ENCODE measurements at places on chromosomes 1 and 21.

DNA sequence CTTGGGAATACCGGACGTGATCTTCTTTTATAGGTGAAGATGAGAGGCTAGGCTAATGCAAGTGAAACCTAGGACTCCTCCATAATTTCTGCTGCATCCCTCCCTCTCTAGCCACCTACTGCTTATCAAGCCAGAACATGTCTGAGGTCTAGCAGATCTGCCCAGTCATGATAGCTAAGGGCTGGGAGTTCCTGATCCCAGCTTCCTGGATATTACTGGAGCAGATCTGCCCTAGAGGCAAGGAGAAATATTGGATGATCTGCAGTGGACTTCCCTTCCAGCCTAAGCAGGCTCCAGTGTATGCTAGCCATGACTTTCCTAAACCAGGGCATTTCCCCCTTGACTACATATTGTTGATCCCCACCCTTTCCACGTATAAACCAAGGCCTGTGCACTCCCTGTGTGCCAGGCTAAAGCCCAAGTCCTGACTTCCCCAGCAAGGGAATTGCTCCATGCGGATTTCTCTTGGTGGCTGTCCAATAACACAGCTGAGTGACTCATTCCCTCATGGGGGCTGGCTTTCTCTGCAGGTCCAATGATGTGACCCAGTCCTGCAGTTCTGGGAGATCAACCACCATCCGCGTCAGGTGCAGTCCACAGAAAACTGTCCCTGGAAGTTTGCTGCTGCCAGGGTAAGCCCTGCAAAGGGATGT lies 15.5 kb upstream of the SARS1 start:
- no peak for DNase-seq

- DNase-seq = no peak
These were observed 377.2 kb downstream of the SEC16B start for GRCh38 chr1:177592624-177593023.

- no peak for DNase-seq
These were observed 51.8 kb upstream of the CXADR start for GRCh38 chr21:17461014-17461413.

- DNase-seq = no peak
These were observed 51.7 kb downstream of the ABCA4 start for GRCh38 chr1:94068999-94069918.
